Right cardiac atrium (tissue), 5 donors: ENCODE measurements at places on chromosomes 3 and 15.
A peak's percentile ranks its signal among the peaks of the same experiment; 100 is the strongest.

DNA sequence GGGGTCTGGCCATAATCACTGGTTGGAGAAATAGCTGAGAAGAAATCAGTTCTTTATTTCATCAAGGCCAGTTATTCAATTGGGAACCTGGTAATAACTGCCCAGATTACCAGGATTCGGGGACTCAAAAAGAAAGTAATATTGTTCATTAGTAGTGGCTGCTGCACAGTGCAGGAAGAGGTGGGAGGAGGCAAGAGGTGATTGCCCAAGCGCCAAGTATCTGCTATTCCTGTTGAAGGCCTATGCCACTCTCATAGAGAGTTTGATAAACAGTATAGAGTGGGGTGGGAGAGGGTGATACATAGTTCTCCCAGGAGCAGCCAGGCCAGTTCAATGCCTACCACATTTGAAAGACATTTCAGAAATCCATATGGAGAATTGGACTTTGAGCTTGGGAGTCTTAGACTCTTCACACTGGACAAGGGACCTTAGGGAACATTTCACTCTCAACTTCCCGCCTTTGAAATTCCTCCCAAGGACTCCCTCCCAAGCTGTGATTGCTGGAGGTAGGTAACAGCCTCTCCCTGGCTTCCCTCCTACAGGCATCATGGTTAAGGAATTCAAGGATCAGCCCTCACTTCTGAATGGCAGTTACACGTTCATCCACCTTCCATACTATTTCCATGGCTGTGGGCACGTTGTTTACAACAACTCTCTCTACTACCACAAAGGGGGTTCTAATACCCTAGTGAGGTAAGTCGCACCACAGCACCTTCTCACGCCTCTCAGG lies 59.8 kb downstream of the GLDN start:
- no peak for DNase-seq

DNA sequence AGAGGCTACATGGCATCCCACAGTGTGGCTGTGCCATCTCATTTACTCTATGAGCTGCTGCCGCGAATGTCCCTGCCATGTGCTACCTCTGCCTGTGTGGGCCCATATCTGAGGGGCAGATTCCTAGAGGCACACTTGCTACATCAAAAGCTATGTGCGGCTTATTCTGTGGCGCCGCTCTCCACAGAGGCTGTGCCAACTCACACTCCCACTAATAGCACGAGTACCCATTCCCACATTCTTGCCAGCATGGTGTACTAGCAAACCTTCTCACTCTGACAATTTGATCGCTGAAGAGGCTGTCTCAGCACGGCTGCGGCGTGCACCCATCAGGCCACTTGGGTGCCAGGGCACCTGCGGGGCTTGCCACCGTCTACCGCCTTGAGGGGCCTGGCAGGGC lies 31.2 kb upstream of the MUSTN1 start:
- no peak for DNase-seq

- DNase-seq: no peak
Observed at GRCh38 chr3:100463002-100463401, 29.4 kb upstream of the TMEM45A start.

GRCh38 chr15:35980719-35981118 lies 434.8 kb upstream of the DPH6 start:
- DNase-seq: no peak

- DNase-seq: no peak
Observed at GRCh38 chr3:187807086-187807862, 62.0 kb upstream of the BCL6 start.

DNA sequence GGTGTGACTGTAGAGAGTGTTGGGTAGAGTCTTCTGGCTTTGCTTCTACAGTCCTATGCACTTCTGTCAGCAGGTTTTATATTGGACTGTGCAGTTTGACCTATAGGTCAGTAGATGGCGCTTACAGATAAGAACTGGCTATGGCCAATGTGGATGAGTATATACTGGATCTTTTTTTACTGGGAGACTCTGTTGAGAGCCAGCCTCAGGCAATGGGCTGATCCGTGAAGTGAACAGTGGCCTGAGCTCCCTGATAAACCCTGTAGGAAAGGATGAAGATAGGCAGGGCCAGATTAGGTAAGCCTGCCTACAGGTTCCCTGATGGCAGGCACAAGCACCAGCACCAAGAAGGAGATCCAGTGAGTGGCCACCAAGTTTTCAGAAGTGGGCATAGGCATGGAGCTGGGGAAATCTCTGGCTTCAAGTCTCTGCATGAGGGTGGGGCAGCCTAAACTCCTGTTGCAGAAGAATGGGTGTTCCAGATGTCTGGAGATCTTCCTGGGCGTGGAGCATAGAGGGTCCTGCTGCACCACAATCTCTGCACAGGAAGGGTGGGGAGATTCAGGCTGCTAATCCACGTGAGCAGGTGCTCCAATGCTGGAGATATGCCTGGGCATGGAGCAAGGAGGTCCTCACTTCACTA lies 326.0 kb upstream of the SGO1 start:
- DNase-seq: no peak

DNA sequence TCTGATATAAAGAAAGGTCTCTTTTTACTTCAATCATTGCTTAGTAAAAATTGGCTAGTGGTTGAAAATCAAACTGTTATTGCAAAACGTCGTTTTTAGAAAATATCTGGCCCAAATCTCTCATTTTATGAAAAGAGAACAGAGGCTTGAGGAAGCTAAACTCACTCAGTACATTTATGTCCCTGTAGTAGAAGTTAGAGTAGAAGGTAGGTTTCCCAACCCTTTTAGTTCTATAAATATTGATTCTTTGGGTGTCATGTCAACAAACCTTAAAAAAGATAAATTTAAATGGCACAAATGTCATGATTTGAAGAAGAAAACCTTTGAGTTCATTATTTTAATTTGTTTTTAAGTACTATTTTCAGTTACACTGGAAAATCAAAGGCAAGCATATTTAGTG lies 722.3 kb upstream of the NECTIN3 start:
- no peak for DNase-seq

DNA sequence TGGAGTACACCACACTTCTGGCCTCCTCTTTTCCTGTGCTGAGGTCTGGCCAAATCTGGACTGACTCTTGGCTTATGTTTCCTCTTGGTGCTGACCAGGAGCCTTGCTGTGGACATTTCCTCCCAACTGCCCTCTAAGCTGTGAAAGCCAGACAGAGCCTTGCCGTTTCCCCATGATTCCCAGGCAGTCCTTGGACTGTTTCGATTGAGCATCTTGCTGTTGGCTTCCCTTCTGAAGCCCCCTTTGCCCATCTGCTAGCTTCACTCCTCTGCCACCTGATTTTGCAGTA lies 110.5 kb downstream of the EPHB1 start:
- no peak for DNase-seq

DNA sequence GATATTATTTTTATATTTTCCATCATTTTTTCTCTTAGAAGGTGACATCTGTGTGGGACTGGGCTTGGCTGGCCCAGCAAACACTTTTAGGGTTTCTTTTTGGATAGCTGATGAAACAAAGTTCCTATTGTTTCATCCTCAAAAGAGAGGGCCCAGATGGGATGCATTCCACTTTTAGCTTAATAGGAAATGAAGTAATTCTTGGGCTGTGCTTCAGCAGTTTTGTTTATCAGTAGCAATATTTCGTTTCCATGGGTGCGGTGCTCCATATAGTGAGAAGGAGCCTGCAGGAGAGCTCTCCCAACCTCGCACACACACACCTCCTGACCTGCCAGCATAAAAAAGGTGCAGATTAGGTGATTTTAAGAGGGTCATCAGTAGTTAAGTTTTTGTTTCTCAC lies 147.5 kb downstream of the AKAP13 start:
- DNase-seq: peak; percentile 60

GRCh38 chr3:95923496-95924210 lies 890.7 kb upstream of the EPHA6 start:
- DNase-seq: no peak

DNA sequence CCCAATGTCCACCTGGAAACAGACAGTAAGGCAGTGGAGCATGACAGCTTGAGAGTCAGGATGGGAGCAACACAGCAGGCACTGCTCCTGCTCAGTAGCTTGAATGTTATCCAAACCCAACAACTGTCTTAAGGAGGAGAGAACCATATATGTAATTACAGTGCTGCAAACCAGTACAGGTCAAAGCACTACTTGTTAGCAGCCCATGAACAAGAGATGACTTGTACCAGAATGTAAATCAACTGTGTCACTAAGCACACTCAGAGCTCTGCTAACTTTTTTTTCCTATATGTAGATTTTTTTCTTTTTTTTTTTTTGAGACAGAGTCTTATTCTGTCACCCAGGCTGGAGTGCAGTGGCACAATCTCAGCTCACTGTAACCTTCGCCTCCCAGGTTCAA lies 87.1 kb downstream of the ANO10 start:
- DNase-seq: no peak

GRCh38 chr3:134446800-134447199 lies 39.0 kb downstream of the ANAPC13 start:
- no peak for DNase-seq

DNA sequence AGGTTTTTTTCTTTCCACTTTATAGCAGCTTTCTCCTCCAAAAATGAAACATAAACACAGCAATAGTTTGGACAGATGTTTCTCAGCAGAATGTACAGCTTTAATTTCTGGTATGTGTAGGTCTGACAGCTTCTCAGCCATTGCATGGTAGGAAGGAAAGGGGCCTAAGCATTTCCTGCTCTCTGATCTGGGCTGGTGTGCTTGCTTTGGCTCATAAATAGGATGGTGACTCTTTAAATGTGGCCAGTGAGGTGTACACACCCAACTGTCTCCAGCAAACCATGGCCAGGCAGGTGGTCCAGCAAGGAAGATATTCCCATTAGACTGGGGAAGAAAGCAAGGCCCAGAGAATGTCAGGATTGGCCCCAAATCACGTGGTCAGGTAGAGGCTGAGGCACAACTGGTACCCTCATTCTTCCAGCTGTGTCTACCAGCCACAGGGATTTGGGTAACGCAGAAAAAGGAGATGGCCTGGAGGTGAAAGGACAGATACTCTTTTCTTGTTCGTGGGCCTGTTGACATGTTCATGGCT lies 52.1 kb downstream of the ITGA11 start:
- no peak for DNase-seq

GRCh38 chr3:115099134-115099985 lies 47.7 kb downstream of the ZBTB20 start:
- no peak for DNase-seq

DNA sequence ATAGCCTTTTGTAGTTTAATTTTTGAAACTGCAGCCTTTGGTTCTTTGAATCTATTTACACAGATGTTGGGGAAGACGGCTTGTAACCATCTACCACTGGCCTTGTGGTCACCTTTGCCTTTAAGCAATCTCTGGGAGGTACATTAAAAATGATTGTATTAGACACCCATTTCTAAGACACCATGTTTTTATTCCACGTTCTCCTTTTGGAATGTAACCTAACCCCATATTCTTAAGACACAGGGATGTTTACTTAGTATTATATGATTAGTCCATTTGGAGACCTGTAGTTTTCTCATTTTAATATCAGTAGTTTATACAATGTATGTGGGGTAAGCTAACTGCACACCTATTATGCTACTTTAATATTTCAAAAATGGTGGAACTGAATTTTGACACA lies 175.1 kb upstream of the PLSCR5 start:
- no peak for DNase-seq

DNA sequence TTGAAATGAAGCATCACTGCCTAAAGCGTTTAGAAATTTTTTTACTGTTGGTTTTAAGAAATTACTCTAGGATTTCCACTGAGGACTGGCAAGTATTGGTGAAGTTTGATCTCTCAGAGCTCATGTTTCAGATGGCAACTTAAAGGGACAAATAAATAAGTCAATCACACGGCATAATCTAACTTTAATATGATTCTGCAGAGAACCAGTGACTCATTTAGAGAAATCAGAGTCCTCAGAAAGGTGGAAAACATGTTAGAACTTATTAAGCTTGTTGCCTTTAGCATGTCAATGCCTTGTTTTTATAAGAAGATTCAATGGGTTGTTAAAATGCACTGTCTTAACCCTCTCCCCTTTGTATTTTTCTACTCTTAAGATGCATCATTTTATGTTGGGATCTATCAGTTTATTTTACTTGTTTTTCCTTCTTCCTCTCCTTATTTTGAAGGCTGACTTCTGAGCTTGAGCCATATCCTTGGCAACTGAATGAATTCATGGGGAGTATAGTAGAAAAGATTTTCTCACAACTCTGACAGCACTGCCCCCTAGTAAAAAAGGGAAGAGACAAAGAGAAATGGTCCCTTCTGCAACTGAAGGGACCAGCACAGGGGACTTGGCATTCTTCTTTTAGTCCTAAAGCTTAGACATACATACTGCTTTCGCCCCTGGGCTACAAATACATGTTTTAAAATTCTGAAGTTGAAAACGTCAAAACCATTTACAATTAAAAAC lies 431.2 kb downstream of the LPP start:
- DNase-seq: no peak

DNA sequence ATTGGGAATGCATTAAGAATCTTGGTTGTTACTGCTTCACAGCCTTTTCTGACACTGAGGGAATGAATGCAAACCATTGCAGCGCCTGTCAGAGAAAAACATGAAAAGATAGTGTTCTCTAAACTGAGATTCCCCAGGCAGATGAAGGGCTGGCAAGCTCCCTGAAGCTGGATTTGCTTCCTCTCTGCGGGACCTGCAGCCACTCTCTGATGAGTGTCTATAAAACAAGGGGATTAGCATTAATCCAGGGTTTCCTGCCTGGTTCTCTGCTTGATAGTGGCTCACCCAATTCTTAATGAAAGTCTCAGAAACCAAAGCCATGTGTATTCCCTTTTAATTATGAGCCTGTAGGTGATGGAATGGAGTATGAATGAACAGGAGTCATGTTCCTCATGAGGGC lies 344.3 kb upstream of the UMPS start:
- DNase-seq: no peak

GRCh38 chr15:42392309-42393024 lies 33.2 kb downstream of the CAPN3 start:
- DNase-seq: no peak

DNA sequence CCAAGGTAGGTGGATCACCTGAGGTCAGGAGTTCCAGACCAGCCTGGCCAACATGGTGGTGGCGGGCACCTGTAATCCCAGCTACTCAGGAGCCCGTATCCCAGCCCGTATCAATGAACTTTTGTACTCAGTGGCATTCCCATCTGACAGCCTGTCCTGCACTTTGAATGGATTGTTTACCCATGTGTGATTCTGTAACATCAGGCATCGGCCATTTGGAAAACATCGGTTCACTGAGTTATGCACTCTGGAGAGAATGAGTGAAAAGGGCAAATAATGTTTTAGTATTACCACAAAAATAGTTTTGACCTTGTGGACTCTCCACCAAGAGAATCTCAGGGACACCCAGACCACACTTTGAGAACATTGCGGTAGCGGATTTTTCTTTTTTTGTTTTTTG lies 13.6 kb downstream of the KLHL25 start:
- DNase-seq: no peak

DNA sequence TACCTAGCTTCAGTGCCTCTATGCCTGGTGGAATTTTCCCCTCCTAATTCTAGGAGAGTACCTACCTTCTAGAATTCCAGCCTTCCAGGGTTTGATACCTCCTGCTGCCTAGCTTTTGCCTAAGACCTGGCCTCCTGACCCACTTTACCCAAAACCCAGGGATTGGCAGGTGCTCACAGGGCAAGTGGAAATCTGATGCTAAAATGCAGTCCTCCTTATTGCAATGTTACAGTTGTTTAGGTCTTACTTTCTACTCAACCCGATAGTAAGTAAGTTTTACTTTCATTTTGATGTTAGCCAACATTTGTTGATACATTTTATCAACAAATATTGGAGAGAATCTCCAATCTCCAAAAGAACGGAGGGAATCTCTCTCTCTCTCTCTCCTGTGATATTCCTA lies 275.9 kb downstream of the DOCK3 start:
- no peak for DNase-seq

- DNase-seq: no peak
Observed at GRCh38 chr15:61598655-61599054, 369.6 kb upstream of the RORA start.

GRCh38 chr15:94234300-94234699 lies 2.9 kb downstream of the MCTP2 start:
- DNase-seq: no peak

- DNase-seq: no peak
Observed at GRCh38 chr3:190543671-190544070, 29.8 kb downstream of the IL1RAP start.
